Effector CD8-positive, alpha-beta T cell (primary cell): ENCODE measurements at places on chromosomes 4 and X.
A peak's percentile ranks its signal among the peaks of the same experiment; 100 is the strongest.

DNA sequence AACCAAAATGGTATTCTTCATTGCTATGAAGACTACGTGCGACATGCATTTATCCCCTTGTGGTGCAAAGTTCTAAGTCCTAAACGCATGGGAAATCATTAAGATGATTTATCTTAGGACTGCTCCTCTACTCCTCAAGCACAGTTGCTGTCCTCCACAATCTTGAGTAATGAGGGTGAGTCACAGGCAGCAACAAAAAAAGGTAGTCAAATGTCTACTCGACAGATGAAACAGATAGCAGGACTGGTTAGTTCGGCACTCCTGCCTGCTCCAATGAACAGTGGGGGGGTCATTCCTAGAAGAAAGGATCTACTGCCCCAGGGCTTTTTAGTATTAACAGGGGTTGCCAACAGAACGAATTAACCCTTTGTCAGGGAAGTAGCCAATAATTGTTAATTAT is 233.7 kb upstream of the FGF13 start:
- DNase-seq: no peak

- no peak for DNase-seq
These were observed 3.7 kb downstream of the DOCK11 start for GRCh38 chrX:118499295-118499694.

- DNase-seq: no peak
These were observed 200.8 kb downstream of the SPATA18 start for GRCh38 chr4:52251864-52252263.

- no peak for DNase-seq
These were observed 85.1 kb upstream of the AP1S2 start for GRCh38 chrX:15939737-15940136.

DNA sequence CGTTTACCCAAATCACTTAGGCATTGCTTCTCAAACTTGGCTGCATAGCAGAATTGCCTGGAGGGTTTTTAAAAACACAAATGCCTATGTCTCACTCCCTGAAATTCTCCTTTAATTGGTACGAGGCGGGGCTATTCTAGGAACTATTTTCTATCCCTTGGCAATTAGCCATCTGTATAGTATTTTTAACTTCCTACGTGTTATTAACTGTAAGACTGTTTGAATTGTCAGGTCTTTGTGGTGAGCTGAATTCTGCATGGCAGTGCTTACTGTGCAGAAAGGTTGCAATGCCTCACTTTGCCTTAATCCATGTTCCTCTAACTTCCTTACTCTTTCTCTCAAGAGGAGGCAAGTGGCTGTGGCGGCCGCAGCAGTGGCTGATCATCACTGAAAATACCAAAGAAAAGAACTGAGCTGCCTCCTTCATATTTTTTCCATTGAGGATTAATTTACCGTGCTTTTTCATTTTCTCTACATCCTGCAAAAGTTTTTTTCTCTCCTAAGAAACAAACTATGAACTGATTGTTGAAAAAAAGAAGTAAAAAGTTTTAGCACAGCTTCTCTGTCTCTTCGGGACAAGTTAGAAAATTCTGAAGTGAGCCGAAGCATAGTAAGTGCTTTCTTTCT is at the start of gene SHROOM3:
Gene SHROOM3, plus strand, starts transcription at position 329 of the 627 bp plus-strand sequence. CDS start 824 bp downstream, outside the sequence.
- DNase-seq: no peak

DNA sequence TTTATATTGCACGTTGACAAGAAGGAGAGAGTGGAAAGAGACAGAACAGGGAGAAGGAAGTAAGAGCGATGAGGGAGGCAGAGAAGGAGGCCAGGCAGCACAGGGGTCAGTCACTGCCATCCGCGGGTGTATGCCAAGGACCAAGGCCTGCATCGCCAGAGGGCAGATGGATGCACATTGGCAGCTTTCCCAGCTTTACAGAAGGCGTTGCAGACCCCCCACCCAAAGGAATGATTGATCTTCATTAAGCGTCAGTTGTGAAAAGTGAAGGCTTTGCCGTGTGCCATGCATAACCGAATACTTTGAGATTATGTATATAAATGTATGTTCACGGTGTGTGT is 21.6 kb downstream of the PIGG start:
- DNase-seq: no peak

DNA sequence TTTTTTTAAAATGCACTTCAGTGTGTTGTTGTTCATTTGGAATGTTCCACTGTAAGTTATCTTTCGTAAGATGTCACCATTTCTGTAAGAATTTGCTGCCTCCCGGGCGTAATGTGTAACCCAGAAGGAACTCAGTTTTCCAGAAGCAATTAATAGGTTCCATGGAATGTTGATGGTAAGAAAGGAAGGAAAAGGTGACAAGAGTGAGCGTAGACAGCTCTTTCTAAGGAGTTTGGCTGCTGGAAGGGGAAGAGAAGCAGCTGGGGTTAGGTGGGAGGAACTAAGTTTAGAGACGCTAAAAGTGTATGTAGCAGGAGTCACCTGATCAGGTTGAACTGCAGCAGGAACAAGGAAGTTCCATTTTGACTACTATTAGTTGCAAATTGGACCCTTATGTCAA is 35.9 kb downstream of the PNMA5 start:
- DNase-seq: no peak

GRCh38 chr4:76576824-76577223 is 141.8 kb downstream of the SHROOM3 start:
- no peak for DNase-seq

GRCh38 chr4:26866203-26866602 is 5.6 kb downstream of the STIM2 start:
- DNase-seq: no peak

DNA sequence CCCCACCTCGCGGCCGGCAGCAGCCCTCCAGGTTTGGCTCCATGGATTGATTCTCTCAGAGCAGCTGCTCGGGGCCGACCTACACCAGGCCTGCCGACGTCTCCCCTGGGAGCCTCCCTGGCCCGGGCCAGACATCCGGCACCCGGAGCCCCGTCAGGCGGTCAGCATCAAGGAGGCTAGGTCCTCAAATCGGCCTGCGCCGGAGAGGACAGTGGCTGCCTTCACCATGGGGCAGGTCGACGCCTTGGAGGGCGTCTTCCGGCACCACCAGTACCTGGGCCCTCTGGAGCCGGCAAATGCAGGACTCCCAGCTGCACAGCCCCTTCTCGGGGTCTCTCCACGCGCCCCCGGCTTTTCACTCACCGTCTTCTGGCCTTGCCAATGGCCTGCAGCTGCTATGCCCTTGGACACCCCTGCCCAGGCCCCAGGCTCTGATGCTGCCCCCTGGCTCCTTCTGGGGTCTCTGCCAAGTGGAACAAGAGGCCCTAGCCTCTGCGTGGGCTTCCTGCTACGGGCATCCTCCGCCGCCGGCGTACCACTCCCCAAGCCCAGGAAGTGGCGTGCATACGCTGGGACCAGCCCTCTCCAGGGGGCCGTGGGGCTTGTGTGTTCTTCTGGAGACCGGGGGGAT is 341.8 kb downstream of the MAGEB5 start:
- no peak for DNase-seq

DNA sequence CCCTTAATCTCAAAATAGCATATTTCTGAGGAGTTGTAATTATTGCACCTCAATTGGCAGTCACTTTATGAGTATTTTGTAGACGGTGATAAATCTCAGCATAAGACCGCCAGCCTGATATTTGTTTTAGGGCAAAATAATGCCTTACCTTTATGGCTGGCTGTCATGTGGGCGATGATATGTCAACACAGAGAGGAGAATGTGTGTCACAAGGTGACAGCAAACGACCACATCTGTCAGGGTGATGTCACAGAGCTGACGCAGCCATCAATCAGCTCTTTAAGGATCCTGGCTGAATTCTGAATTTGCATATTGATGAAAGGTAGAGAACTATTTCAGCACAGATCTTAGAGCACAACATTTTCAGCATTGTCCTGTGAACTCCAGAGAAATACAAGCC is 209.7 kb downstream of the CEP135 start:
- DNase-seq: no peak

DNA sequence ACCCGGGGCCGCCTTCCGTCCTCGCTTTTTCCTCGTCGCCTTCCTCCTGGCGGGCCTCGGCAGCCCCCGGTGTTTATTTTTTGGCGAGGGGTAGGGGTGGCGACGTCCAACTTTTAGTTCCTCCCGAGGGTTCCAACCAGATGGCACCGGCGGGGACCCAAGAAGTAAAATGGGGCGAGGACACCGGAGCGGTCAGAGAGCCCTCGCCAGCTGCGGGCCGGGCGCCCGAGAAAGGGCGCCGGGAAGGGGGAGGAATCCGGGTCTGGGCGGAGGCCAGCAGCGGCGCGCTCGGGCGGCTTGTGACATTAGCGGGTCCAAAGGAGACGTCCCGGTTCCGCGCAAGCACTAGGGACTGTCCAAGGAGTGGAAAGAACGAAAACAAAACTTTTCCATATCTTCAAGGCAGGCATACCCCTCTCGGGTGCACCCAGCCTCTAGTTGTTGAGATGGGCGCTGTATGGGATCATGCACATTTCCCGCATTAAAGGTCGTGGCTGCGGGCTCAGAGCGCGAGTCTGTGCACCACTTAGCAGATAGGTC is 691 bp upstream of the USP46 start:
- no peak for DNase-seq

DNA sequence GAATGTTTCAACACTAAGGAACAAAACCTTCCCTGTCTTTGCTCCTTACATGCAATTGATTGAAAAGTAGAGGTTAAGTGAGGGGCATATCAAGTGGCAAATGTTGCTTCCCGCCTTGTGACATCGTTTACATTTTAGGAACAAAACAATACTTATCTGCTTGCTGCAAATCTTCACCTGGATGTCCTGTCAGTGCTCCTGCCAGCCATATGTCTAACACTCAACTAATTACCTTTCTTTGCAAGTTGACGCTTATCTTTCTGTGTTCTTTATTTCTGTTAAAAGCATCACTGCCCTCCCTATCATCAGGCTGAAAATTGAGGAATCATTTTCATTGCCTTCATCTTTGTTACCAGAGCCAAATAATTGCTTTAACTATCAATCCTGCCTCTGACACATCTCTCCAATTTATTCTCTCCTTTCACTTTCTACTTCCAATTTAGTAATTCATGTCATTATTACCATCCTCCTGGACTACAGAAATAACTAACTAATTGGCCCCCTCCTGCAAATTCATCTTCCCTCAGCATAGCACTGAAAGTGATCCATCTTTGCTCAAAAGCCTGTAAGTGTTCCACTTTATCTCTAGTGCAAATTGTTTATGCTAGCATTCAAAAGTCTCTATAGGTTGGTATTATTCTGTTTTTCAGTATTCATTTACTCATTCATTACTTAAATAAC is 298.7 kb upstream of the ATOH1 start:
- DNase-seq: no peak

DNA sequence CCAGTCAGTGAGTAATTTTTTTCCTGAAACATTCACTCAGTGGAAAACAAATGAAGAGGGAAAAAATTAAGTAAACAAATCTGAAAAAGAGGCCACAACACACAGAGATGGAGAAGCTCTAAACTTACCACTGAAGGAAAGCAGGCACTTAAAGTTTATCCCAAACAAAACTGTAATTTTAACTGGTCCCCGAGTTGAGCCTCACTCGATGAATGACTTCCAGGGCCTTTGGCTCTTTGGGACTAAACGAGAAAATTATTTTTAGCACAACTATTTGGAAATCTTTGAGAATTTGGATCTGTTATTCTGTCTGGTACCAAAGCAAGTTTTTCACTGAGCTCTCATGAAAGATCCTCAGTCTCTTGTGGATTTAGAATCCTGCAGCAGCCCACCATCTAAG is at the start of gene C1QTNF7:
Gene C1QTNF7, plus strand, starts transcription at position 333 of the 400 bp plus-strand sequence. CDS start 7,711 bp downstream, outside the sequence.
- DNase-seq: no peak

DNA sequence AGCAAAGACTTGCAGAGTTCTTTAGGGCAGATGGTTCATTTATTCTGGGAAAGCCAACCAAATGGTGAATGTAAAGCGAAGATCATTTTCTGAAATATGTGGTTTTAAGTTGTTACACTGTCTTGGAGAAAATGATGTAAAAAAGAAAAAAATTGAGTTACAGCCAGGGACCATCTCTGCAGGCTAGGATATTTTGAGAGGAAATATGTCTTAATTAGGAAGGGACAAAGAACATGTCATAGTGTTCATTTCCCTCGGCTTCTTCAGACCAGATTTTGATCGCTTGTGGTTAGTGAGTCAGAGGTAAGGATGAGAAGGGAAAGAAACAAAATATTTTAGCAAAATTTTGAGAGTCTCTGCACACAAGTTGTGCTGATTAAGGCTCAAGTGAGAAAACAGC is 59.0 kb upstream of the C1QTNF7 start:
- no peak for DNase-seq

DNA sequence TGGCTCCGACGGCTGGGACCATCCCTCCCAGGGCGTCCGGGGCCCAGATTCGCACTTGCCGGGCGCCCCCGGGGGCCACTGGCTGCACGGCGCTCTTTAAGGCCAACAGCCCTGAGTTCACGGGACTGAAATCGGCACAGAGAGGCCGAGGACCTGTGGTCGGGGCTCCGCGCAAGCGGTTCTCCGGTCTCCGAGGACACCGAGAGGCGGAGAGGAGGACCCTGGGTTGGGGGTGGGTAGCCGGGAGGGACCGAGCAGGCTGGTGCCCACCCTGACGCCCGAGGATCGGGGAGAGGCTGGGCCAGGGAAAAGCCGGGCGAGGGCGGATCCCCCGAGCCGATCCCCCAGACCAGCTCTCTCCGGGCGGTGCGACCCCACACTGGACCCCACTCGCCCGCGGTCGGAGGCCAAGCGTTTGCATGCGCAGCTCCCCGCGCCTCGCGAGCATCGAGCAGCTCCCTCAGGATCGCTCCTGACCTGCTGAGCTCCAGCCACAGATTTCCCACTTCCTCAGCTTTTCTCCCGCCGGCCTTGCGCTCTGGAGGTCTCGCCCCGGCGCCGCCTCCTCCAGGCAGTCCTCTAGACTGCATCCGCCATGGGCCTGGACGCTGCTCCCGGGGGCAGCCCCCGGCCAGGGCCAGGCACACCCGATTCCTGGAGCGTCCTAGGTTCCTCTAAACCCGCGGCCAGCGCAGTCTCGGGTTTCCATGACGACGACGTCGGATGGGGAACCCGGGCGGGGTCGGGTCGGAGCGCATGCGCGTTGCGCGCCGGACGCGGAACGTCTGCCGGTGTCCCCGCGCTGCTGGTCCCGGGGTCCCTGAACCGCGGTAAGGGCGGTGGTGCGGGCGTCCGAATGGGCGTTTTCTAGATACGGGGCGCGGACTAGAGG is 17.6 kb upstream of the NAT8L start:
- peak; percentile 61 for DNase-seq

DNA sequence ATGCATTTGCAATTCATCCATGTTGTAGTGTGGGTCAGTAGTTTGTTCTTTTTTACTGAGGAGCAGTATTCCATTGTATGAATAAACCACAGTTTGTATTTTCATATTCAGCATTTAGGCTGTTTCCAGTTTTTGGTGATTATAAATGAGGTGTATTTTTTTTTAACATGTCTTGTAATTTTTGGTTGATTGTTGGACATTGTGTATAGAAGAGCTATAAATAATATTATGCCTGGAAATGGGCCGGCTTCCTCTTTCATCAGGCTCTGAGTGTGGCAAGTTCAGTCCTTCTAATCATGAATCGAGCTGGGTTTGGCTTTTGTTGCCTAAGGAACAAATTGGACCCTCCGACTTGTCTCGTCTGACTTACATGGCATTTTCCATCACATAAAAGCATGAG is 115.7 kb downstream of the PSAPL1 start:
- DNase-seq: no peak

DNA sequence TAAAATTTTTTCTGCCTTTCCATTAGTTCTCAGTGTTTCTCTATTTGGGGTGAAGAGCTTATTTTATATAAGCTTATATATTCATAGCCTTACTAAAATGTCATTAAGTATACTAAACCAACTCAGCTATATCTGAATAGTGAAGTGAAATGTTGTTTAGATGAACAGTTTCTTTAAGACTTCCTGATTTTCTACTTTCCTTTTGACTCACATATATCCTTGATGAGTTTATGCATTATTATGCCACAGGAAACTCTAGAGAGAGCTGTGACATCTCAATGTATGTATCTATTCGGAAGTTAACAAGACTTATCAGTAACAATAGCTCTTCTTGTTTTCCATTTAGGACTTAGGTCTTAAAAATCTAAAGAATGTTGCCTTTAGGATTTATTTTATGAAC is 1491.8 kb upstream of the IGFBP7 start:
- DNase-seq: no peak
